ENCODE measurements at places on chromosomes 7 and 10. TPM values are rescaled to one million over a fixed set of nuclear protein-coding genes. Genes with fewer than 3 reads are reported as not detected.

DNA sequence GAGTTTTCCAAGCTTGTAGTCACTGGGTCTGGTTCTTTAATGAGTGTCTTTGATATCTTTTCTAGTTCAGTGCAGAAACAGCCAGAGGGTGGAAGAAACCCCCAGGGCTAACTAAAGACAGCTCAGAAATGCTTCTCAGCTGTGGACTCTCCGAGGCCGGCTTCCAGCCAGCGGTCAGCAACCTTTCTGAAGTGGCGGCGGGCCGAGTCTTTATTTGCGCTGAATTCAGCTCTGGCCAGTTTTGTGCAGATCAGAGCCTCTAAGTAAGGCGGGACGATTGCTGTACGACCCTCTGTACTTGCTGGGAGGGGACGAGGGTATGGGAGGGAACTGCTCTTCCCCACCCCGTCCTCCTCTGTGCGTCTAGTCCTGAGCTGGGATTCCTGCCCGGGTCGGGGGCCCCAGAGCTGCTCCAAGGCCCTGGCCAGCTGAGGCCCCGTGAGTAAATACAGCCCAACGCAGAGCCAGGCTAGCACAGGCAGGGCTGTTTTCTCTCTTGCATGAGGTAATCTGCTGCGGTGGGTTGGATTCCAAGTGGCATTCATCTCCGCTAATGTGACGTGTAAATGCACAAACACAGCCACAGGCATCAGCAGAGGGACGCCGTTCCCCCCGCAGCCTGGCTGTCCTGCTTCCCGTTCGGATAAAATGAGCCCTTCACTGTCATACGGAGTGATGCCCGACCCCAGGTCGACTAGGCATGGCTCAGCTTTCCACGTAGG lies 159.8 kb downstream of the PIP4K2A start:
- H3K27ac ChIP-seq = peak overlapping the region; percentile 75
- peak; percentile 80 for DNase-seq
- H3K4me1 ChIP-seq = peaks cover 34% of the 10 kb centered on the region
- peaks cover 4% of the 10 kb centered on the region for H3K36me3 ChIP-seq

Gene BMPER
- 10.2 TPM for total RNA-seq

GRCh38 chr10:95637911-95638310 lies 18.6 kb downstream of the ALDH18A1 start:
- H3K27ac ChIP-seq = no peak overlapping the region
- H3K36me3 ChIP-seq = peaks cover 47% of the 10 kb centered on the region
- H3K27me3 ChIP-seq = no peaks in the 10 kb centered on the region
- no peak overlapping the region for H3K4me3 ChIP-seq
- no peak for DNase-seq

- H3K27me3 ChIP-seq = no peaks in the 10 kb centered on the region
- DNase-seq = no peak
- H3K4me1 ChIP-seq = peaks cover 35% of the 10 kb centered on the region
- H3K4me3 ChIP-seq = peak overlapping the region; percentile 39
These were observed 3.4 kb downstream of the LRRC27 start for GRCh38 chr10:132335189-132336063.

Gene TBC1D12
- total RNA-seq = 9.0 TPM

DNA sequence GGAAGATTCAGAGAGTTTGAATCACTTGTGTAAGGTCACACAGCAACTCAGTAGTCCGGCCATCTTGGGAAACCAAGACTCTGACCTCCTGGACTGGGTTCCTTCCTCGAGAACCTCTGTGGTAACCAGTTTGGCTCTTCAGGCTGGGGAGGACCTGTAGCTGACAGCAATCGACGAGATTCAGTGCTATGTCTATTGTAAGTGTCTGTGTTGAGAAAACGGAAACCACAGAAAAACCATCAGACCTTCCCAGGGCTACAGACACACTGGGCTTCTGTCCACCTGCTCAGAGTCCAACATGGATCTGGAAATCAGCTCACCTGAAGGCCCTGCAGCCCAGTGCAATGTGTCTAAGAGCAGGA lies 403.7 kb downstream of the RPS24 start:
- no peak for DNase-seq
- H3K4me3 ChIP-seq = no peak overlapping the region
- H3K27me3 ChIP-seq = no peaks in the 10 kb centered on the region

- DNase-seq = no peak
- H3K36me3 ChIP-seq = peaks cover 11% of the 10 kb centered on the region
- H3K27ac ChIP-seq = peak overlapping the region; percentile 66
- H3K4me1 ChIP-seq = peaks cover 19% of the 10 kb centered on the region
- no peaks in the 10 kb centered on the region for H3K27me3 ChIP-seq
These were observed 9.0 kb downstream of the TACR2 start for GRCh38 chr10:69407621-69408301.

DNA sequence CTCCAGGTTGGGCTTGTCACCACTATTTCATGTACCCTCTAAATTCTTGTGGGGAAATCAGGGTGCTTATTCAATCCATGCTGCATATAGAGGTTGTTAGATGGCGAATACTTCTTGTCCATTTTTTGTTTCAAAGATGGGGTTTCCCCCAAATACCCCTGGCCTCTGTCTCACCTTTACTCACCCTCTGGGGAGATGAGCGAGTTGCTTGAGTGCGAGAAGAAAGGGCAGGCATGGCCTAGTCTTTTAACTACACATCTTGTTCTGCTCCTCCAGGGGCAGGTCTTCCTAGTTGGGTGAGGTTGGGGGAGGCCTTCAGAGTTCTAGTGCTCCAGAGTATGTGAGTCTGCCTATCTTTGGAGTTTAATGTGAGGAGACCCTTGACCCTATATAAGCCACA lies 46.2 kb downstream of the HHEX start:
- no peaks in the 10 kb centered on the region for H3K4me1 ChIP-seq
- peaks cover 27% of the 10 kb centered on the region for H3K27me3 ChIP-seq
- H3K36me3 ChIP-seq = no peaks in the 10 kb centered on the region
- H3K27ac ChIP-seq = no peak overlapping the region
- H3K4me3 ChIP-seq = no peak overlapping the region

DNA sequence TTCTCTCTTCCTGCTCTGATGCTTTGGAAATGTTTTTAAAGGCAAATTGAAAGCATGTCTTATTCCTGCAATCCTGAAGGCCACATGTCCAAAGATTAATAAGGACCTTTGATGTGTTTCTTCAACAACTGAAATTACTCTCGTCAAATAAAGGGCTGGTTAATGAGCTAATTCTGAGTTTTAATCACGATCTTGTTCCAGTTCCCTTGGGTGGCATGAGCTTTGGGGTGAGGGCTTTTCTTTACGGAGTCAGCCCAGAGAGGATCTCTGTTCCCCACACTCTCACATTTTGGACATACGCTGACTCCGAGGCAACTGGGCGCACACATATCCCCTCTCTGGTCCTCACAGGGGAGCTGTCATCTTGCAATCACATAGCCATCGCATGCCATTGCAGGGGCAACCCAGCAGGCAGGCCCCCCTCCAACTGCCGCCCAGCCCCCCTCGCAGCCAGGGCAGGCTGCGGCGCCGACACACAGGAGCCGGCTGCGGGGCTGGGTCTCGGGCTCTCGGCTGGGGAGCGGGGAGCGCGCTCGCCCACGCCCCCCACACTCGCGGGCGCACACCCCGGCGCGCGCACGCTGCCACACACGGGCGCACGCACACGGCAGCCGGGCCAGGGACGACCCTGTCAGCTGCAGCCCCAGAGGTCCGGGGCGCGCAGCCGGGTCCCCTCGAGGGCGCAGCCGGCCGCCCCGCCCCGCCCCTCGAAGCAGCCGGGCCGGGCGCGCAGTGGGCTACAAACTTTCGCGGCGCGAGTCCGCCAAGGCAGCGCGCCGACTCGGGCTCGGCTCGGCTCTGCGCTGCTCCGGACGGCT lies at the start of gene GDF10:
Gene GDF10, plus strand, starts transcription at position 587 of the 818 bp plus-strand sequence. CDS start 455 bp downstream, outside the sequence.
- peaks cover 83% of the 10 kb centered on the region for H3K27me3 ChIP-seq
- H3K36me3 ChIP-seq = peaks cover 4% of the 10 kb centered on the region
- peak within 1 kb of the TSS; percentile 91 for H3K4me3 ChIP-seq
- DNase-seq = no peak
- H3K4me1 ChIP-seq = peaks cover 51% of the 10 kb centered on the region

DNA sequence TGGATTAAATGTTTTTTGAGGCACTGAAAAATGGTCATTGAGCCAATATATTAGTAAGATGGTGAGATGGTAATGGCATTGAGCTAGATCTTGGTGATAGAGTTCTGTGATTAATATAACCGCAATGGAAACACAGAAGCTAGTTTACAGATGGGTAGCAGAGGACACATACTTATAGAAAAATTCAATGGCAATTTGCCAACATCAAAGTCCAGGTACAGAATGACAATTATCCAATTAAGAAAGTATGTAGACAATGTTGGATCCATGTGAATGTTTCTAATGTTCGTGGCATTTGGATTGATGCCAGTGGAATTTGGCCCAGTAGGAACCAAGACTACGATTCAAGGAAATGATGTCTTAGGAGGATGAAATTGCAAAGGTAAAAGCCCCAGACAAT lies 187.8 kb downstream of the GNAT3 start:
- no peaks in the 10 kb centered on the region for H3K36me3 ChIP-seq
- no peak for DNase-seq
- H3K4me3 ChIP-seq = no peak overlapping the region
- no peak overlapping the region for H3K27ac ChIP-seq
- no peaks in the 10 kb centered on the region for H3K4me1 ChIP-seq

Gene DYDC1
- 0.46 TPM for total RNA-seq

Gene KLF14
- 0.55 TPM for total RNA-seq

DNA sequence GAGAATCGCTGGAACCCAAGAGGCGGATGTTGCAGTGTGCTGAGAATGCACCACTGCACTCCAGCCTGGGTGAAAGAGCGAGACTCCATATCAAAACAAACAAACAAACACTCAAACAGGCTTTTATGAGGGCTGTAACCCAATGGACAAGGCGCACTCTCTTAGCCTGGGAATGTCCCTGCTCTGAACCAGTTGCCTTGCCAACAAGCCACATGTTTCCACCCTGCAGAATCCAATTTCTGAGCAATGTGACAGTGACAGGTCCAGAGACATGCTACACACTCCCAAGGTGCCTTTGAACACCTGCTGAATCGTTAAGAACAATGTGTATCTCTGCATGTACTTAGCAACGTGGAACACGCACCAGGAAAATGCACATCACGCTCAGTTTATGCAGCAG lies 186.8 kb upstream of the AUTS2 start:
- H3K4me1 ChIP-seq = no peaks in the 10 kb centered on the region
- H3K36me3 ChIP-seq = no peaks in the 10 kb centered on the region
- DNase-seq = no peak
- H3K27me3 ChIP-seq = peaks cover 7% of the 10 kb centered on the region

- no peaks in the 10 kb centered on the region for H3K27me3 ChIP-seq
- peak overlapping the region; percentile 95 for H3K27ac ChIP-seq
- no peaks in the 10 kb centered on the region for H3K36me3 ChIP-seq
- H3K4me1 ChIP-seq = peaks cover 23% of the 10 kb centered on the region
- peak overlapping the region; percentile 97 for H3K4me3 ChIP-seq
These were observed 3.5 kb upstream of the IGF2BP3 start for GRCh38 chr7:23473844-23474093.

- no peak overlapping the region for H3K4me3 ChIP-seq
- H3K4me1 ChIP-seq = peaks cover 10% of the 10 kb centered on the region
- H3K27ac ChIP-seq = no peak overlapping the region
- no peaks in the 10 kb centered on the region for H3K27me3 ChIP-seq
- DNase-seq = no peak
These were observed 58.1 kb upstream of the KIAA1217 start for GRCh38 chr10:24150853-24151252.
